ENCODE measurements at places on chromosomes 13 and 19.

- peak; percentile 57 for DNase-seq
These were observed 9.9 kb upstream of the RCBTB2 start for GRCh38 chr13:48542581-48543341.

DNA sequence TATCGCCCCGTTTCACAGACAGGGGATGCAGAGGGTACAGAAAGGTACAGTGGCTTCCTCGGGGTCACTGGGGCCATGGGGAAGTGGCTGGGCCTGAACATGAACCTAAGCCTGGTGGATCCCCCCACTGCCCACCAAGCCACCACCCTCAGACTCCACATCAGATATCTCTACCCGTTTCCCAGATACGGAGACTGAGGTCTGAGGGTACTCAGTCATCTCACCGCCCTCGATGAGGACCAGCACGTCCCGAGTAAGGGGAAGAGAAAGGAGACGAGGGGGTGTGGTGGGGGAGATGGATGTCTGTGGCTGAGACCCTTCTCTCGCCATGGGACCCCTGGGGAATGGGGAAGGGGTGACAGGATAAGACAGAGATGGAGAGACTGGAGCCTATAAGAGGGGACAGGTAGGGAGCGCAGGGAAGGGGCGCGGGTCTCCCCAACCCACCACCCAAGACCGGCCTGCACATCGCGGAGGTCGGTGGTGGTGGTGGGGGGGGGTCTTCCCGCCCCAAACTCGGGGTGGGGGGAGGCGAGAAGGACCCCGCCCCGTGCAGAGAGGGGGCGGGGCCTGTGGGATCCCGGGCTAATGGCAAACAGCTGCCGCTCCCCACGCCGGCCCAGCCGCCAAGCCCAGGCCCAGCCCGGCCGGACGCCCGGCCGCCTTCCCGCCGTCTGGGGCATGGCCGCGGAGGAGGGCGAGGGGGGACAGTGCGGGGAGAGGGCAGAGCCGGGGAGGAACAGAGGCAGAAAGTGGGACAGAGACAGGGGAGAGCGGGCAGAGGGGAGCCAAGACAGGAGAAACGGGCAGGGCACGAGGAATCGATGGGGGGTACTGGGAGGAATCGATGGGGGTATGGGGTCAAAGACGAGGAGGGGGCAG is 698 bp downstream of the KANK2 start:
- no peak for DNase-seq

DNA sequence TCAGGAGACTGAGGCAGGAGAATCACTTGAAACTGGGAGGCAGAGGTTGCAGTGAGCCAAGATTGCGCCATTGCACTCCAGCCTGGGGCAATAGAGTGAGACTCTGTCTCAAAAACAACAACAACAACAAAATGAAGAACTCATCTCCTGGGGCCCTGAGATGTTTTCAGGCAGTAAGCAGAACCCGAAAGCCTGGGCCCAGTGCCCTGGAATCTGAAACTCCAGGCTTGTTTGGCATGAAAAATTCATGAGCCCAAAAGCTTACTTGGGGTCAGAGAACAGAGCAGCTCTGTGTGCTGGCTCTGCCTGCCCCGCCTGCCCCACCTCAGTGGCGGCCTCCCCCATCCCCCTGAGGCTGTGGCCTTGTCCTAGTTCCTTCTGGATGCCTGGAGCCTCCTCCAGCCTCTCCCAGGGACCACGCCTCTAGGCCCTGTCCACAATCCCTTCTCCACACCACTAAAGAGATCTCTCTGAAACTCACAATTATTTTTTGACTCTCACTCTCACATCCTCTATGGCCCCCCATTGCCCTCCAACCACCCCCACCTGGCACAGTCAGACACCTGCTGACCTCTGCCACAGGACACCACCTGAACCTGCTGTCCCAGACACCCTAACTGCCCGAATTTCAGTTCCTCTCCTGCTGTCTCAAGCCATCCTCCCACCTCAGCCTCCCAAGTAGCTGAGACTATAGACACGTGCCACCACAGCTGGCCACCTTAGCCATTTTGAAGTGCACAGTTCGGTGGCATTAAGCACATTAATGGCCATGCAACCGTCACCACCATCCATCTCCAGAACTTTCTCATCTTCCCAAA is 6.9 kb upstream of the AP1M2 start:
- peak; percentile 70 for DNase-seq

DNA sequence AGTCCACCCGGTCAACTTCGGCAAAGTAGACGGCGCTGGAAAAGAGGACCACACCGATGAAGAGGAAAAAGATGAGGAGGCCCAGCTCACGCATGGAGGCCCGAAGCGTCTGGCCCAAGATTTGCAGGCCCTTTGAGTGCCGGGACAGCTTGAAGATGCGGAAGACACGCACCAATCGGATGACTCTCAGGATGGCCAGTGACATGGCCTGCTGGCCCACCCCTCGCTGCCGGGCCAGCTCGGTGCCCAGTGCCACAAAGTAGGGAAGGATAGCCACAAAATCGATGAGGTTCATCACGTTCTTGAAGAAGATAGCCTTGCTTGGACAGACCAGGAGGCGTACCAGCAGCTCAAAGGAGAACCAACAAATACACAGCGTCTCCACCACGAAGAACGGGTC is 2.1 kb downstream of the KCNA7 start:
- no peak for DNase-seq

DNA sequence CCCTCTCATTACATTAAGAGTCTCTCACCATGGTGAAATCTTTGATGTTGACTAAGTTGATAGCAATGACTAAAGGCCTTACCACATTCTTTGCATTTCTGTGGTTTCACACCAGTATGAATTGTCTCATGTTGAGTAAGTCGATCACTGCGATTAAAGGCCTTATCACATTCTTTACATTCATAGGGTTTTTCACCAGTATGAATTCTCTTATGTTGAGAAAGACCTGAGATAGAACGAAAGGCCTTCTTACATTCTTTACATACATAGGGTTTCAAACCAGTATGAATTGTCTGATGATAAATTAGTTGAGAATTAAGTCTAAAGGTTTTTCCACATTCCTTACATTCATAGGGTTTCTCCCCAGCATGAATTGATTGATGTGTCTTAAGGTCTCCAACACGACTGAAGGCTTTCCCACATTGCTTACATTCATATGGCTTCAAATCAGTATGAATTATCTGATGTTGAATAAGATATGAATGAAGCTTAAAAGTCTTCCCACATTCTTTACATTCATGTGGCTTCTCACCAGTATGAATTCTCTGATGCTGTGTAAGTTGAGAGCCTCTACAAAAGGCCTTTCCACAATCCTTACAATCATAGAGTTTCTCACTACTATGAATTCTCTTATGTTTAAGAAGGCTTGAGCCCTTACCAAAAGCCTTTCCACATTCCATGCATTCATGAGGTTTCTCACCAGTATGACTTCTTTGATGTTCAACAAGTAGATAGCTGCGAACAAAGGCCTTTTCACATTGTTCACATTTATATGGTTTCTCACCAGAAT is 45.6 kb downstream of the ZNF283 start:
- no peak for DNase-seq

Measured in inflammatory macrophage treated with lipopolysaccharide for 4 hours (primary cell).